ENCODE measurements at places on chromosomes 1 and 21.

- peak; percentile 88 for DNase-seq
Measured at GRCh38 chr1:156359973-156360372, 9.0 kb upstream of the RHBG start.

DNA sequence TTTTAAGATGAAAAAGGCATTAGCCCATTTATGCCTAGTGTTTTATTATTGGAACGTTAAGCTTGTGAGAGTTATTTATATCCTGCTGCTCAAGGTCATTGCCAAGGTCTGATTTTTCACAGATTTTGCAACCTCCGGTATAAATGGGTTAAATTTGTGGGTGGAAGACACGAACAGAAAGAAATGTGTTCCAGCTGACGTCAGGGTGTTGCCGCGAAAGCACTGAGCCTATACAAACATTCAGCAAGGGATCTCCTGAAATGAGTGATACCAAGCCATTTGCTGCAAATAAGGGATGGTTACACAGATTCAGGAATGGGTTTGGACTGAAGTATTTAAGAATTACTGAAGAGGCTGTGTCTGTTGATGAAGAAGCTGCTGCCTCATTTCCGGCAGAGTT, 32.2 kb downstream of the TMED5 start:
- no peak for DNase-seq

DNA sequence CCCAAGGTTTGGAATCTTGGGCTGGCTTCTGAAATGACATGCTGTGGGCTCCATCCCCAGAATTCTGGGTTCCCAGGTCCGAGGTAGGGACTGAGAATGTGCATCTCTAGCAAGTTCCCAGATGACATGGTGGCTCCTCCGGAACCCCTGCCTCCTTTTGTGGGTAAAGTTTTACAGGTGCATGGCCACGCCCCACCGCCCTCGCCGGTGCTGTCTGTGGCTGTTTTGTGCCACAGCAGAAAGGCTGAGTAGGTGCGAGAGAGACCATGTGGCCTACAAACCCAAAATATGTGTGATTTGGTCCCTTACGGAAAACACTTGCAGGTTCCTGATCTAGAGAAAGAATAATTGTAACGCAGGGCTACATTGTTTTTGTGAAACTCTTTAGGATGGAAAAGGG, 30.9 kb downstream of the SKI start:
- DNase-seq: no peak

DNA sequence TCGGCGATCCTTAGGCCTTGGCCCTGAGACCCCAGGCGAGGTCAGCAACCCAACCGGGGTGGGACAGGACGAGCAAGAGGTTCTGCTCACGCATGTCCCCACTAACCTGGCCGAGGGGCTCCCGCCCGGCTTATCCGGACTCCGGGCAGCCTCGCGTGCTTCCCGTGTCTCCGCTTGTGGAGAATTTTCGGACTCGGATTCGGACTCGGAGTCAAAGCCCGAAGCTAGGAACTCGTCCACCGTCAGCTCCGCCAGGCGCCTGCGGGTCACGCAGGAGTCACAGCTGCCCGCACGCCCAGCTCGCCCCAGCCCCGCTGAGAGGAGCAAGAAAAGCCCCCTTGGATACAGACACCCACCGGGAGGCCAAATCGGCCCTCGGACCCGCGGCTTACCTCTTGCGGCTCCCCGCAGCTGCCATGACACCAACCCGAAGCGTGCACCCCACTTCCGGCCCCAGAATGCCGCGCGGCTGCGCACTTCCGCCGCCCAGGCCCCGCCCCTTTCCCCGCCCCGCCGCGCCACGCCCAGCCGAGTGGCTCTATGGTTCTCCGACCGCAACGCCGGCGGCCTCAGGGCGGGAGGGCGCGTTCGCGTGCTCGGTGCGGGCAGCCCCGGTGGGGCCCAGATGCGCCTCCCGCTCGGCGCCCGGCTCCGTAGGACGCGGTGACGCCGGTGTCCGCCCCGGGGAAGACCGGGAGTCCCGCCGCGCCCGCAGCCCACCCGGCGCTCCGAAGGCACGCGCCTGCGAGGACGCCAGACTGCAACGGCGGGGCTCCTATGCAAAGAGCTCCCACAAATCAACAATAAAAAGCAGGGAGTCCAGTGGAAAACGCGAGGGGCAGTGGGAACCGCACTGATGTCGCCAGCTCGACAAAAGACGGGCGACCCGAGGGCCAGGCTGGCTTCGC, at the start of gene NOC2L:
NOC2L (minus strand) TSS at position 434 of the 908 bp plus-strand sequence; CDS start at position 418, 16 bp downstream.
- peak; percentile 91 for DNase-seq

GRCh38 chr1:85566890-85567289, 13.7 kb upstream of the CCN1 start:
- DNase-seq: no peak

DNA sequence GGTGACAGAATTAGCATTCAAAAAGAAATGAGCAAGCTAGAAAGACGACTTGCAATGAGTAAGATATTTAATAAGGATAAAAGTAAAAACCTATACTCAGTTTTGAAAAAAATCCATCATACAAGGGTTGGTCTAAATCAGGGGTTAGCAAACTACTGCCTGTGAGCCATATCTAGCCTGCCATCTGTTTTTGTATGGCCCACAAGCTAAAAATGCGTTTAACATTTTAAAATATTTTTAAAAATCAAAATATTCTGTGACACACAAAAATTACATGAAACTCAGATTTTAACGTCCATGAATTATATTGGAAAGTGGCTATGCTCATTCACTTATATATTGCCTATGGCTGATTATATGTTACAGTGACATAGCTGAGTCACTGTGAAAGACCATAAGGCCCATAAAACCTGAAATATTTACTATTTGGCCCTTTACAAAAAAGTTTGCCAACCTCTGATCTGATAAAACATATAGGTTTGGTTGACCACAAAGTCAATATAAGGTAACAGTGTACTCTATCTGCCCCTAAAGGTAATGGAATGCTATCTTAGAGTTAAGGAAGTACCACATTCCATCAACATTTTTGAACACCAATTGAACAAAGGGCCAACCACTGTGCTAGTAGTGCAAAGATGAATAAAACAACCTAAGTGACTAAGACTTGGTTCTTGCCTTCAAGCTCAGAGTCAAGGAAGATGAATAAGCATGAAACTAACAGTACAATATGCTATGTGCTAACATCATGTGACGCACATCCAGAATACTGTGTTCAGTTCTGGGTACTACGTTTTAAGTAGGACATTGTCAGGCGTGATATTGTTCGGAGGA, 3.2 kb downstream of the IFT25 start:
- DNase-seq: no peak

GRCh38 chr1:8951231-8951630, 5.6 kb downstream of the CA6 start:
- no peak for DNase-seq

DNA sequence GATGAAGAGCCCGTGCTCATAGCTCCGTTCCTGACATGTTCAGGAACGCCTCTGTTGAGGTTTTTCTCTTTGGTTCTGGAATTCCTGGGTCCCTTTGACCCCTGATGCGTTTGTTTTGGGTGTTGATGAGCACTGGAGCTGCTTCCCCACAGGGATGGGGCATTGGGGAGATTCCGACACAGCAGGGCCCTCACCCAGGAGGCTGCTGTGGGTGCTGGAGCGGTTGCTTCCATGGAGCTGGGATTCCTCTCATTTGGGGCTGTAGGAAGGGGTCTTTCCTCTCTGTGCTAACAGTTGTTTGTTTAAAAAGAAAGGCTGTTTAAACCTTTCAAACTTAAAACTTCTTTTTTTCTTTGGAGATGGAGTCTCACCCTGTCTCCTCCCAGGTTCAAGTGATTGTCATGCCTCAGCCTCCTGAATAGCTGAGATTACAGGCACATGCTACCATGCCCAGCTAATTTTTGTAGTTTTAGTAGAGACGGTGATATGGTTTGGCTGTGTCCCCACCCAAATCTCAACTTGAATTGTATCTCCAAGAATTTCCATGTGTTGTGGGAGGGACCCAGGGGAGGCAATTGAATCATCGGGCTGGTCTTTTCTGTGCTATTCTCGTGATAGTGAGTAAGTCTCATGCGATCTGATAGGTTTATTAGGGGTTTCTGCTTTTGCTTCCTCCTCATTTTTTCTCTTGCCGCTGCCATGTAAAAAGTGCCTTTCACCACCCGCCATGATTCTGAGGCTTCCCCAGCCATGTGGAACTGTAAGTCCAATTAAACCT, 48.9 kb downstream of the SKI start:
- no peak for DNase-seq

- no peak for DNase-seq
Measured at GRCh38 chr1:15465674-15466073, 9.1 kb downstream of the CELA2A start.

DNA sequence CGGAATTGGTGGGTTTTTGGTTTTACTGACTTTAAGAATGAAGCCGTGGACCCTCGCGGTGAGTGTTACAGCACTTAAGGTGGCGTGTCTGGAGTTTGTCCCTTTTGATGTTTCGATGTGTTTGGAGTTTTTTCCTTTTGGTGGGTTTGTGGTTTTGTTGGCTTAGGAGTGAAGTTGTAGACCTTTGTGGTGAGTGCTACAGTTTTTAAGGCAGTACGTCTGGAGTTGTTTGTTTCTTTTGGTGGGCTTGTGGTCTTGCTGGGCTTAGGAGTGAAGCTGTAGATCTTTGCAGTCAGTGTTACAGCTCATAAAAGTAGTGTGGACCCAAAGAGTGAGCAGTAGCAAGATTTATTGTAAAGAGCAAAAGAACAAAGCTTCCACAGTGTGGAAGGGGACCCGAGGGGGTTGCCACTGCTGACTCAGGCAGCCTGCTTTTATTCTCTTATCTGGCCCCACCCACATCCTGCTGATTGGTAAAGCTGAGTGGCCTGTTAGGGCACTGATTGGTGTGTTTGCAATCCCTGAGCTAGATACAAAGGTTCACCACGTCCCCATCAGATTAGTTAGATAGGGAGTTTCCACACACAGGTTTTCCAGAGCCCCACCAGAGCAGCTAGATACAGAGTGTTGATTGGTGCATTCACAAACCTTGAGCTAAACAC, 20.9 kb downstream of the HENMT1 start:
- DNase-seq: no peak

- no peak for DNase-seq
Measured at GRCh38 chr1:23337869-23338268, 6.2 kb downstream of the HNRNPR start.

DNA sequence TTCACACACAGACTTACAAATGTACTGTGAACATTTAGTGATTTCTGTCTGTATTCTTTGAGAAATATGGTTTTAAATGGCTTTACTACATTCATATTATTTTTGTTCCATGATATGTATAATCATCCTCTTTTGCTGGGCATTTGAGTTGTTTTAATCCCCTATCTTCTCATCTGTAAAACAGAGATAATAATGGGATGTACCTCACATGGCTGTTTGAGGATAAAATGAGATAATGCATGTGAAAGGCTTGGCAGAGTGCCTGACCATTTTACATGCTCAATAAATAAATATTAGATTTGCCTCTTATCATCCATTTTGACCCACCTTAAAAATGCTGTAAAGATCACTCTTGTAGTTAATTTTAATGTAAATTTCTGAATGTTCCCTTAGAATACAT, 197.2 kb downstream of the C1orf94 start:
- no peak for DNase-seq

DNA sequence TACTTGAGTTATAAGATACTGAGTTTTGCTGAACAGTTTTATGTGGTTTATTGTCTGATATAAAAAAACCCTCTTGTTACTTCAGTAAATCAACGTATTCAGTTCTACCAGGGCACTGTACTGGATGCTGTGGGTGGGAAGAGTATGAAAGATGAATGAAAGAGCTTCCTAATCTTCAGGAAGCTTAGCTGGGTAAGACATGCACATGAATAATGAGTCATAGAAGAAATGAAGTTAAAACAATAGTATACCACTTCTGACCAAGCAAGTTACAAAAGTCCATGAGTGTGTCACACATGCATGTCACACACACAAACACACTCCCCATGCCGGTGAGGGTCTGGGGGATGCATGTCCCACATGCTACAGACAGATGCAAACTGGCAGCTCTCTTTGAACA, 105.9 kb downstream of the SIPA1L2 start:
- no peak for DNase-seq

DNA sequence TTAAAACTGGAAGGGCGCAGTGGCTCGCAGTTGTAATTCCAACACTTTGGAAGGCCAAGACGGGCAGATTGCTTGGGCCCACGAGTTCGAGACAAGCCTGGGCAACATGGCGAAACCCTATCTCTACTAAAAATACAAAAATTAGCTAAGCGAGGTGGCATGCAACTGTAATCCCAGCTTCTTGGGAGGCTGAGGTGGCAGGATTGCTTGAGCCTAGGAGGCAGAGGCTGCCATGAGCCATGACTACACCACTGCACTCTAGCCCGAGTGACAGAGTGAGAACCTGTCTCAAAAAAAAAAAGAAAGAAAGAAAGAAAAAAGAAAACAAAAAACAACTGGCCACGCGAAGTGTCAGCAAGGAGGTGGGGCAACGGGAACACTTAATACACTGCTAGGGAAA, 6.3 kb downstream of the UBE2G2 start:
- DNase-seq: no peak

DNA sequence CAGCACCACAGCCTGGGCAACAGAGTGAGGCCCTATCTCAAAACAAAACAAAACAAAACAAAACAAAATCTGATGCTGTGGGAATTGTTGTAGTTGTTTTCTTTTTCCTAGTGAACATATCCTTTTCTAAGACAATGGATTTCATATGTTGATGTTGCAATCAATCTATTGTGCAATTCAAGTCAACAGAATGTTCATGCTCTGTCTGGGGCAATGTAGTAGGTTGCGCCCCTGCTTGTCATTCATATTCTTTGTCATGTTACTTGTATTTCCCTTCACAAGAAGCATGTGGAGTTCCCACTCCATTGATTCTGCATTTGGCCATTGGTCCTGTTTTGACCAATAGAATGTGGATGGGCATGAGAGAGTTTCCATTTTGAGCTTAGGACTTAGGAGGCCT, 223.9 kb downstream of the DUSP10 start:
- no peak for DNase-seq

DNA sequence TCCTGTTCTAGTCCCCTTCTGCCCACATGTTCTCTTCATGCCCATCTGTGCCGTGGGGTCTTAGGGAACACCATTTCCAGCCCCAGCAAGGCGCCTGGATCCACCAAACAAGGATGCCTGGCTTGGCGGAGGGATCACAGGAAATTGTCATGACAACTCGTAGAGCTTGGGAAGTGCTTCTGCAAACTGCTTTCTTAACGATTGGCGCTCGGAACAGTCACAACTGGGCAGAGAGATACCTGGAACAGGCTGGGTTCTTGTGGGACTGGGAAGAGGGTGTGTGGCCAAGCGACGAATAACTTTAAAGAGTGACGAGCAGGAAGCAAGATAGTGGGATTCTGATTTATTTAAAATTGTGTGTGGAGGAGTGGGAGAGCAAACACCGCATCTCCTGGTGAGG, 329.8 kb downstream of the RPS6KC1 start:
- DNase-seq: no peak

DNA sequence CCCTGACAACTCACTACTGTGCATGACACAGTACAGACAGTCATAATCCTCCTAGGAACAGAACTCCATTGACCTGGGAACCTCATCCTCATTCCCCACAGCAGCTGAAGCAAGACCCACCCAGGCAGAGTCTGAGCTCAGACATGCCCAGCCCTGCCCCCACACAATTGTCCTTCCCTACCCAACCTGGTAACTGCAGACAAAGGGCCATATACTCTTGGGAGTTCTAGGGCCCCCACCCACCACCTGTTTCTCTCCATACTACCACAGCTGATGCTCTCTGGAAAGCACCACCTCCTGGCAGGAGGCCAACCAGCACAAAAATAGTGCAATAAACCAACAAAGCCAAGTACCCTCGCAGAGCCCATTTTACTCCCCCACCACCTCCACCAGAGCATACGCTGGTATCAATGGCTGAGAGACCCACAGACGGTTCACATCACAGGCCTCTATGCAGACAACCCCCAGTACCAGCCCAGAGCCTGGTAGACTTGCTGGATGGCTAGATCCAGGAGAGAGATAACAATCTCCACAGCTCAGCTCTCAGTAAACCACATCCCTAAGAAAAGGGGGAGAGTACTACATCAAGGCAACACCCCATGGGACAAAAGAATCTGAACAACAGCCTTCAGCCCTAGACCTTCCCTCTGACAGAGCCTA, 159.7 kb upstream of the CXADR start:
- peak; percentile 15 for DNase-seq
